ENCODE measurements at places on chromosomes 4 and X. TPM values are rescaled to one million over a fixed set of nuclear protein-coding genes. Genes with fewer than 3 reads are reported as not detected.

DNA sequence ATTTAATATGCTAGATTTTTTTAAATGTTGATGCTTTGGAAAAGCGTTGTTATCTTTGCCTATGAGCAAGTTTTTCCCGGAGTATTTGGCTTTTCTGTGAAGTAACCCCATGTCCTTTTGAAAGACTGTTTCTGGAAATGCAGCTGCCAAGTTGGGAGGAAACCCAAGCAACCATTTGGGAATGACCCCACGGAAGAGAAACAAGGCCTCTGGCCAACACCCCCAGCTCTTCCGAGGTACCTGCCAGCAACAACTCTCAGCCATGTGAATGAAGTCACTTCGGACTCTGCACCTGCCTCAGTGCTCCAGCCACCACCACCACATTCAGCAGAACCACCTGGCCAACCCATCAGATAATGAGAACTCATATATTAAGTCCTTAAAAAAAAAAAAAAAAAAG lies 36.2 kb upstream of the DHRSX start:
- no peak for DNase-seq

DNA sequence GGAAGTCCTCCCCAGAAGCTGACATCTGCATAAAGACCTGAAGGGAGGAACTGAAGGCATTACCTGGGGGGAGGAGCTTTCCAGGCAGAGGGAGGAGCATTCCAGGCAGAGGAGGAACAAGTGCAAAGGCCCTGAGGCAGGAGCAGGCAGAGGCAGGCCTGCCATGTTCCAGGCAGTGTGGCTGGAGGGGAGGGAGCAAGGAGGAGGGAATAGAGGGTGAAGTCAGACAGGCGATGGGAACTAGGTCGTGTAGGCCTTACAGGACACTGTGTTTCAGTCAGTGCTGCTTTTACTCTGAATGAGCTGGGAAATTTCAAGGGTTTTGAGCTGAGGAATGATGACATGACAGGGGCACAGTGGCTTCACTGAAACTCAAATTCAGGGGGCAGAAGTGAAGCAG lies 292.7 kb downstream of the BCOR start:
- no peak for DNase-seq

DNA sequence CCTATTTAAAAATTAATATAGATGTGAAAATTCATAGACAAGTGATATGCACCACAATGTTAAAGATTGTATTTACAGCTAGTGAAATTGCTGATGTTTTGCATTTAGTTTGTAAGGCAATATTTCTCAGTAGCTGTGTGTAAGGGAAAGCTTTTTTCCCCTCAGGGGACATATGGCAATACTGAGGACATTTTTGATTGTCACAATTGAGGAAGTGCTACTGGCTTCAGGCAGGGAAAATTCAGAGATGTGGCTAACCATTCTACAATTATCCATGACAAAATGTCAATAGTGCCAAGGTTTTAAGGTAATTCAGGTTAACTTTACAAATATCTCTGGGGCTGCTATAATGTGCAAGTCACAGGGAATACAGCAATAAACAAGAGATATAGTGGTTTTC lies 66.1 kb upstream of the IL15 start:
- DNase-seq, result no peak

ZDHHC15 gene
- not detected for total RNA-seq

DNA sequence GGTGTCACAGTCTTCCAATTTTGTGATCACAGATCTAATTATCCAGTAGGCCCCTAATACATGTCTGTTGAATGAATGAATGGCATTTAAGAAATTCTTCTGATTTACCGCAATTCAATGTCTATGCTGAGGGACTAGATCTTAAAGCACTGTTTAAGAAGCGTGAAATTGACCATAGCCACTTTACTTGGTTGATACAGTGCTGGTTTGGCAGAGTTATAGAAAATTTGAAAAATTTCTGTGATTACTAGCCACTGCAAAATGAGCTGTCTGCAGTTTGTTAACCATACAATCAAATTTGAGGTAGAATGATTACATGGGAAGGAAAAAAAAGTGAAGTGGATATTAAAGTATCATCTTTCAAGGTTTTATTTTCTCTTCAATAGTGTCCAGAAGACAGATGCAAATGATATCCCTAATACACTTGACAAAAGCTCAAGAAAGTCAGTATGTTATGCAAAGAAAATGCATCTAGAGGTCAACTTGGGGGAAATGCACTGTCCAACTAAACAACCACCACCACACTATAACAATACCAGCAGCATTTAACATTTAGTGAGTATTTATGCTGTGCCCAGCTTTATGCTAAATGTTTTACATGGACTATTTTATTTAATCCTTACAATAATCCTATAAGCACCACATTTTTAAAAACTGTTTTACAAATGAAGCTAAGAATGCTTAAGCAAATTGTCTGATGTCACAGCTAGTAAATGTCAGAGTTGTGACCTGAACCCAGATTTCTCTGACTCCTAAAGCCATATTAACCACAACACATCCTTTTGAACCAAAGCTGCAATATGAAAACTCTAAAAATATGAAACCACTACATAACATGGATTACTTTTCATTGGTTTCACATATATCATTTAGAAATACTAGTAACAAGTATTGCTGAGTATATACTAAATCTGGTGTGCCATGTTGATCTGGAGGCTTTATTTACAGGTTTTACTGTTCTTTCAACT lies 217.9 kb upstream of the MAB21L2 start:
- no peak for DNase-seq

DNA sequence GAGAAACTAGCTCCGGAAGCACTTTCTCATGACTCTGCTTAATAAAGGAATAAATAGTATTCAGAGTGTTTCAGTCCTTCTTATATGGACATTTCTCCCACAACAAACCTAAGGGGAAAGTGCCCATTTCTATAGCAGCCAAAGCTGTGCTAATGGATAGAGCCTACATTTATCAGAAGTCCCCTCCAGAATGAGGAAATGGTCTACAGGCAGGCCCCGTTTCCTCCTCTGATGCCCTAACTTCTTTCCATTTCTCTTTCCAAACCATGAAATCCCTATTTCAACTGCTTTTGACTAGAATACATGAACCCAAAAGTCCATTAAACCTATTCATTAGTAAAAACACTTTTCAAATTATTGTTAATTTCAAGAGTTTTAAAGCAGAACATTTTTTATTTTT lies 4.5 kb downstream of the ACSL1 start:
- DNase-seq, result no peak
